ENCODE measurements at places on chromosomes 7 and 10. TPM values are rescaled to one million over a fixed set of nuclear protein-coding genes. Genes with fewer than 3 reads are reported as not detected.

GRCh38 chr7:11315666-11316258 lies 342.1 kb downstream of the PHF14 start:
- no peak for DNase-seq

DNA sequence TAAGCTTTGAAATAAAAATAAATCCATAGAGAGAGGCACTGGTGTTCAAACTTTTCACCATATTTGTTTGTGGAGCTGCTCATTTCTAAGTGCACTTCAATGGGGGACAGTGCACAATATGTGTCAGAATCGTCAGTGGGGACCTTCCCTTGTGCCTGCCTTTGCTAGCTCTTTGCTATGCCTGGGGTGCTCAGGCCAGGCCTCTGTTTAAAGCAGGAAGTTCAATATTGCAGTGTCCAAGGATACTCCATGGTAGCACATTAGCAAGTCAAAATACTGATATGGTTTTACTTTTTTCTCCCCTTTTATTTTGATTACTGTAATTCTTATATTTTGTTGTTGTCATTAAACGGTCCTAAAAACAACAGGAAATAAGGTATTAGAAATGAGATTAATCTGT lies 113.4 kb downstream of the POU6F2 start:
- DNase-seq: no peak

- peak; percentile 55 for DNase-seq
Measured at GRCh38 chr10:77926566-77927401, at the start of gene DLG5. Gene DLG5 (minus strand): TSS chr10:77926755. CDS start chr10:77926520, 235 bp downstream.

DNA sequence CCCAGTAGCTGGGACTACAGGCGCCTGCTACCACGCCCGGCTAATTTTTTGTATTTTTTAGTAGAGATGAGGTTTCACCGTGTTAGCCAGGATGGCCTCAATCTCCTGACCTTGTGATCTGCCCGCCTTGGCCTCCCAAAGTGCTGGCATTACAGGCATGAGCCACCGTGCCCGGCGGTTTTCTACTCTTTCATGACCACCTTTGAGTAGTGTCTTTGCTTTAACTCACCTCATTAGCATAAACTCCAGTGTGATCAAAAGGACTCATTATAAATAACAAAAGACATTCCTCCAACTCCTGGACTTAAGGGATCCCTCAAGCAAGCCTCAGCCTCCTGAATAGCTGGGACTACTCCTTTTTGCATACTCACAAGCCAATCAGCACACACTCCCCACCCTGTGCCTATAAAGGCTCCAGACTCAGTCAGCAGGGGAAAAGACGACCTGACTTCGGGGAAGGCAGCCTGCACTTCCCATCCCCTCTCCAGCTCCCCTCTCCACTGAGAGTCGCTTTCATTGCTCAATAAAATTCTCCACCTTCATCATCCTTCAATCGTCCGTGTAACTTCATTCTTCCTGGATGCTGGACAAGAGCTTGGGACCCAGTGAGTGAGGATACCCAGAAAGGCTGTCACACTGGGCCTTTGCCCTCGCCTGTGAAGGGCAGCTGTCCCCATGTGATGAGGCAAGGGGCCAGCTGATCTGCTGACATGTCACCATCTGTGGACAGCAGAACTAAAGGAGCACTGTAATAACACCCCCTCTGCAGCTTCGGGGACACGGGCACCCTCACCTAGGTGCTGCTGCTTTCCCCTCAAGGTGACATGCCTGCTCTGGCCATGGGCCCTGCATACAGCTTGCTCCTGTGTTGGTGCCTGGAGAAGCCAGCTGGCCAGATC lies 35.0 kb upstream of the EIF4H start:
- no peak for DNase-seq

GRCh38 chr10:94088926-94089381 lies 95.2 kb downstream of the PLCE1 start:
- DNase-seq: no peak

GRCh38 chr10:101291331-101292193 lies 62.3 kb upstream of the LBX1 start:
- DNase-seq: peak; percentile 85

Gene FGL2
- not detected for polyA plus RNA-seq

Gene ADAM22
- 0.29 TPM for polyA plus RNA-seq
